Upper lobe of right lung (tissue), 1 donor: ENCODE measurements at places on chromosomes 7 and 10. TPM values are rescaled to one million over a fixed set of nuclear protein-coding genes. Genes with fewer than 3 reads are reported as not detected.

DNA sequence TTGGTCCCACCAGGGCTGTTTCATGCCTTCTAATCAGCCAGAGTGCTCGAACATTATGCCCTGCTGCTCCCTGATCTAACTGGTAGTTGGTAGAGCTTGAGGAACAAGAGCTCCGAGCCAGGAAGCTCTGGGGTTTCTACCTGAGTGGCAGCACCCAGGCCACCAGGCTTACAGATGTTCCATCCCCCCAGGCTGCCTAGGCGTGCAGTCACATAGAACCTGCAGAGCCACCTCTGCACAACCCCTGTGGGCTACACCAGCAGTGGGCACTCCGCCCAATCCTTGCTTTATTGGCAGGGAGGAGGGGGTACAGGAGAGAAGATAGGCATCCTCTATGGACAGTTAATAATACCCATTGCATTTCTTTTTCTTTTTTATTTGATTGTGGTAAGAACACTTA, 21.8 kb downstream of the MAP3K8 start:
- DNase-seq = no peak

Gene SEMA3A
- 12.0 TPM for total RNA-seq

Gene SLC26A5
- total RNA-seq = 1.9 TPM

Gene CLCN1
- not detected for total RNA-seq

DNA sequence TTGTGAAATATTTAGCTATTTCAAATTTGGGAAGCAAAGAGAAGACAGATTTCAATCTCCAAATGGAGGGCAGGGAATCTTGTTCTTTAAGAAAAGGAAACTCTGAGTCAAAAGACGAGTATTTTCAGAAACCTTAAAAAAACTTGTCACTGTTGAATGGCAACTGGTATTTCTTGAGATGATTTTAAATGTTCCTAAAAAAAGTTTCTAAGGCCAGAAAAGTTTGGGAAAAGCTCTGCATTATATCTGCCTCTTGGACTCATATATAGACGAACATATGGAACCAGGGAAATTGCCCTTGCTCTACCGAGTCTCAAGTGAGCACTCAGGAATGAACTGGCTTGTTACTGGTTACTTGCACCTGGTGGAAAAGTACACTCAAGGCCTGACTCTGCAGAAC, 69.5 kb downstream of the ADAM22 start:
- no peak for DNase-seq
